IPS-NIHi11 (cell line): ENCODE measurements at places on chromosomes 16 and 17.
A peak's percentile ranks its signal among the peaks of the same experiment; 100 is the strongest.

DNA sequence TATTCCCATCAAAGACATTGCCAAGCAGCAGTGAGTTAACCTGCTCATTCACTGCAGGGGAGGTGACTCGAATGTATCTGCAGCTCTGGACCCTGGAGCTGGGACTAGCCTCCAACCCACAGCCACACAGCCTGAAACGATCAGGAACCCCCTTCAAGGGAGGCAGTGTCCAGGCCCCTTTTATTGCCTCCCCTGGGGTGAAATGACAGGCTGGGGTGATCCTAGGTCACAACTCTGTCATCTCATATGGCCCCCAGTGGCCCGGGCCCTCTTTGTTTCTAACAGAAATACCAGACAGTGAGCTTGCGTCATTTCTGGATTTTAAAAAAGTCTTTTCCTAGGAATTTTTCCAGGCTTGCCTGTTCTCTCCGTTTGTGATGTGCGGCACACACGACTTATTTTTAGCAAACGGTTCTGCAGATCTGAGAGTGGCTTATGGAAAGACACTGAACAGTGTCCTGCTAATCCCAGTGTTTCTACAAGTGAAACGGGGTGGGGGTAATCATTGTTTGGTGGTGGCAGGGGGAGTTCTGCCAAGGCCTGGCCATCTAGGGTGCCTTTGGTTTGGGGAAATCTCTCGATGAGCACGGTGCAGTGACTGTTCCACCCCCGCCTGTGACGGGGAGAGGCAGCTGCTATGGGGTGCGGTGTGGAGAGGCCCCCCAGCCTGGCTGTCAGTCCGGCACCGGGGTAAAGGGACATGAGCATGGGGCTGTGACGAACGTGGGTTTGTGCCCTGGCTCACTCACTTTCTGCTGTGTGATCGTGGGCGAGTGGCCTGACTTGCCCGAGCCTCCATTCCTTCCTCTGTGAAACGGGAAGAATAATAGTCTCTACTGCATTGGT, 27.2 kb downstream of the NAGPA start:
- DNase-seq, result no peak

DNA sequence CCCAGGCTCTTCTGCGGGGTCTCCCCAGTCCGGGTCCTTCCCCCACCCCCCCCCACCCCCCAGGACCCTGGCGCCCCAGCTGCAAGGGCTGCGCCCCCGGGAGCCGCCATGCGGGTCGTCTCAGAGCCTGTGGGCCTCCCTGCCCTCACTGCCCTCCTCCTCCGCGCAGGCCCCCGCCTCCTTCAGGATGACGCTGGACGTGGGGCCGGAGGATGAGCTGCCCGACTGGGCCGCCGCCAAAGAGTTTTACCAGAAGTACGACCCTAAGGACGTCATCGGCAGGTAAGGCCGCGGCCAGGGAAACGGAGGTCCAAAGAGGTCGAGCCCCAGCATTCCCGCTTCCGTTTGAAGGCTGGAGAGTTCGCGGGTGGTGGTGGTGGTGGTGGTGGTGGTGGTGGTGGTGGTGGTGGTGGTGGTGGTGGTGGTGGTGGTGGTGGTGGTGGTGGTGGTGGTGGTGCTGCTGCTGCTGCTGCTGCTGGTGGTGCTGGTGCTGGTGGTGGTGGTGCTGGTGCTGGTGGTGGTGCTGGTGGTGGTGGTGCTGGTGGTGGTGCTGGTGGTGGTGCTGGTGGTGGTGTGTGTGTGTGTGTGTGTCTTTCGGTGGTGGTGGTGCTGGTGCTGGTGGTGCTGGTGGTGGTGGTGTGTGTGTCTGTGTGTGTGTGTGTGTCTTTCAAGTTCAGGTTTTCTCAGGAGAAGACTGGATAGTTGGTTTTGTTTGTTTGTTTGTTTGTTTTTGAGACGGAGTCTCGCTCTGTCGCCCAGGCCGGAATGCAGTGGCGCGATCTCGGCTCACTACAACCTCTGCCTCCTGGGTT, 615 bp downstream of the PHKG2 start:
- peak; percentile 71 for DNase-seq

- DNase-seq, result no peak
These were observed 16.9 kb upstream of the GLG1 start for GRCh38 chr16:74623839-74624235.

DNA sequence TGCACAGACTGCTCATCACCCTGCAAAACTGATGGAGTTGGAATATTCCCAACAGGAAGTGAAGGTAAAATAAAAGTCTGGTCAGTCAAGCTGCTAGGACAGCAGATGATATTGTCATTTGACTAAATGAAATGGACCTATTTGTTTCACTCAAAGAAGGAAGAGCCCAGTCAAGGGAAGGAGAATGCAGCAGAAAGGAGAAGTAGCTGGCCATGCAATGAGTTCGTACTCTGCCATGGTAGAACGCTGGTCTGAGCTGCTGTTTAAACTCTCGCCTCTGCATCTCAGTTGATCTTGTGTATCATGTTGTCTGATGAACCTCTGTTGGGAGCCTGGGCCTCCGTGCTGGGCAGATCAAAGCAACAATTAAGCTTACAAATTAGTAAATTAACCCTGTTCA, 15.6 kb upstream of the YPEL2 start:
- no peak for DNase-seq
